Keratinocyte (primary cell): ENCODE measurements at places on chromosomes 4 and X.

DNA sequence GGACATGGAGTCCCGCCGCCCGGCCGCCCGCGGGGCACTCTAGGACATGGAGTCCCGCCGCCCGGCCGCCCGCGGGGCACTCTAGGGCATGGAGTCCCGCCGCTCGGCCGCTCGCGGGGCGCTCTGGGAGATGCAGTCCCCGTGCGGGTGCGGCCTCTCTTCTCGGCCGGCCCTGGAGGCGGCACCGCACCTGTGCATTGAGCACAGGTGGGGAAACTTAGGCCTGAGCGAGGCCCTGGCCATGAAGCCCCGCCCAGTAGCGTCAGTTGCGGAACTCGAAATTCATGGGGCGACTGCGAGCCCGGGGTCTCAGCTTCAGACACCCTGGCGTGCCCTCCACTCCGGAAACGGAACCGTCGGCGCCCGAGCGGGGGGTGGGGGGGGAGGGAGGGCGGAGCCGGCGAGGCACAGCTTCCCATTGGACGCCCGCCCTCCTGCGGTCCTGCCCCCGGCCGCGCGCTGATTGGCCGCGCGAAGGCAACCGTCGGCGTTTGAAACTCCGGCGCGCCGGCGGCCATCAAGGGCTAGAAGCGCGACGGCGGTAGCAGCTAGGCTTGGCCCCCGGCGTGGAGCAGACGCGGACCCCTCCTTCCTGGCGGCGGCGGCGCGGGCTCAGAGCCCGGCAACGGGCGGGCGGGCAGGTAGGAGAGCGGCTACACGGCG, at the start of the genes TACC3 and TMEM129:
TACC3 (plus strand) TSS at position 519 of the 663 bp plus-strand sequence. CDS start 1,901 bp downstream, outside the sequence.
TMEM129 (minus strand) TSS at position 321 of the 663 bp plus-strand sequence. CDS start 486 bp downstream, outside the sequence.
- DNase-seq, result peak; percentile 86

DNA sequence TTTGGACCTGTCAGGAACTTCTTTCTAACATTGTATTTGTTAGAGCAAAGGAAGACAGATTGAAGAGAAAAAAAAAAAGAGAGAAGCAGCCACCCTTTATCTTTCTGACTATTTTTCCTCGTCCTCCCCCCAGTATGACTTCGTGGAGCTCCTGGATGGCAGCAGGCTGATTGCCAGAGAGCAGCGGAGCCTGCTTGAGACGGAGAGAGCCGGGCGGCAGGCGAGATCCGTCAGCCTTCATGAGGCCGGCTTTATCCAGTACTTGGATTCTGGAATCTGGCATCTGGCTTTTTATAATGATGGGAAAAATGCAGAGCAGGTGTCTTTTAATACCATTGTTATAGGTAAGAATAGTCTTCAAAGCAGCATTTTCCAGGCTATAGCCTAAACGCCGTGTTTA, 237.7 kb downstream of the DCTD start:
- DNase-seq, result no peak

GRCh38 chr4:68358988-68359387, 9.1 kb upstream of the YTHDC1 start:
- DNase-seq, result no peak

GRCh38 chr4:57764856-57765255, 654.7 kb upstream of the IGFBP7 start:
- no peak for DNase-seq

DNA sequence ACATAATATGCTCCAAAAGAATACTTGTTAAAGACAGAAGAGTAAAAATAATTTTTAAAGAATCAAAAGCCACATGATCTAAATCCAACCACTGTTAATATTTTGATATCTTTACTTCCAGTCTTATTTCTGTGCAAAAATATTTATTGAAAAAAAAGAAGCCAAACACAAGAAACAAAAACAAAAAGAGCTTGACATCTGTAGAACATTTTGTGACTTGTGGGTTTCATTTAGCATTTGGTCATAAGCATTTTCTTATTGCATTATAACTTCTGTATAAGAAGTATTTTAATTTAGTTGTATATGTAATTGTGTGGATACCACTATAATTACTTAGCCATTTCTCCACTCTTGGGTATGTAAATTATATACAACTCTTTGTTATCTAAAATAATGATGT, 63.1 kb downstream of the DIPK2B start:
- no peak for DNase-seq

GRCh38 chr4:85477534-85477933, 2.6 kb downstream of the ARHGAP24 start:
- DNase-seq, result no peak

DNA sequence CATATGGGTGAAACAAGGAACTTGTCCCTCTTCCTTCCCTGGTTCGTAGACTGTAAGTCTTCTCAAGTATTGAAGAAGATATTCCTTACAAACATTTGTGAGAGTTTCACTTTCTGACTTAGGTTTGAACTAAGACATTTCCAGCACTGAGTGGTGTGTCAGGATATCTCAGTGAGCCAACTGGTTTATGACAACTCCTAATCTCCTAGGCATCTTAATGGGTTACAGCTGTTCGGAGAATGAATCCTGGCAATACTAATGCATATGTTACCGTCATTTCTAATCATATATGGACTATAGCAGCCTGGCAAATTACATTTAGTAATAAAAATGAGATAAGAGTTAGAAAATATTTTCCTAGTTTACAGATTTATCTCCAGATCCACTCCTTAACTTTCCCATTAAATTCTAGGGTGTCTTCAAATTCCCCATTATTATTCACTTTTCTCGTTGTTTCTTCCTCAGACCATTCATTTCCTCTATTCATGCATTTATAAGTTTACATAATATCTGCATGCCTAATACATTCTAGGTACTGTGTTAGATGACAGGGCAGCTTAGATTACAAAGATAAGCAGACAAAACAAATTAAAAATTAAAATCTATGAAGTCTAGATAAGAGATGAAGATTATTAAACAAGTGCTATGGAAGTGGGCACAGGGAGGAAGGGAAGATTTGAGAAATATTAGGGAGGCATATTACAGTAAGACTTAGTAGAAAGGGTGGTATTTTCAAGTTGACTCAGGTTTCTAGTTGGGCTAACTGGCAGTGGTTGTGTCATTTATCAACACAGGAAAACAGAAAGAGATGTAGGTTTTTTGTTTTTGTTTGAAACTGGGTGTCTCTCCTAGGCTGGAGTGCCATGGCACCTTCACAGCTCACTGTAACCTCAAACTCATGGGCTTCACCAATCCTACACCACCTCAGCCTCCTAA, 173.9 kb downstream of the WDFY3 start:
- DNase-seq, result no peak

- no peak for DNase-seq
Measured at GRCh38 chr4:95388911-95389310, 159.9 kb downstream of the UNC5C start.

GRCh38 chrX:12896935-12897334, 9.5 kb upstream of the TLR8 start:
- DNase-seq, result no peak

DNA sequence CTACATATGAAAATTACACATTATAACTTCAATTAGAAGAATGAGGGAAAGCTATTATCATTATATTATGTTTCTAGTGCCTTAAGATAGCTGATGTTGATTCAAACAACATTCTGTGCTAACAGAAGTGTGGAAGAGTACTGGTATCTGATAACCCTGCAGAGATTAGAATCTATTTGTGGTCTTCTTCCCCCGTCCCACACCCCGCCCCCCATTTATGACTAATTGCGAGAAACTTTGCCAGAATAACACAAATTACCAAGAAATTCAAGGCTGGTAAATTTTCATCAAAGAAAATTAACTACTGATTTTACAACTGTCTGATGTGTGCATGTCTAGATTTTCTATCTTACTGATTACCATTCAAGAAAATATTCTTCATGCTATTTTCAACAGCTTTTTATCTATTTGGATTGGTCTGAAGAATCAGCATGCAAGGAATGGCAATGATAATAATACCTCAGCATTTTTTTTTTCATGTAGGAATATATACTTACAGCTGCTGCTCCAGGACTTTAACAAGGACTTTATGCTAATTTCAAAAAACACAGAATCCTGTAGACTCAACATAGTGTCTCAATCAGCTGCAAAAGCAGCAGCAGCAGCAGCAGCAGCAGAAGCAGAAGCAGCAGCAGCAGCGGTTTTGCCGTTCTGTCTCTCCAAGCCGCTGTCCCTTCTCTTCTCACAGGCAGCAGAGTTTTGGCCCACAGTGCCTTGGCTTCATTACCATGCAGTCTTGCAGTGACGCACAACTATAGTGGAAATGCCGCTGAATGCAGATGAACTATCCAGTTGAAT, 126.7 kb downstream of the FRYL start:
- no peak for DNase-seq

GRCh38 chr4:163598028-163598427, 103.5 kb downstream of the TMA16 start:
- no peak for DNase-seq

DNA sequence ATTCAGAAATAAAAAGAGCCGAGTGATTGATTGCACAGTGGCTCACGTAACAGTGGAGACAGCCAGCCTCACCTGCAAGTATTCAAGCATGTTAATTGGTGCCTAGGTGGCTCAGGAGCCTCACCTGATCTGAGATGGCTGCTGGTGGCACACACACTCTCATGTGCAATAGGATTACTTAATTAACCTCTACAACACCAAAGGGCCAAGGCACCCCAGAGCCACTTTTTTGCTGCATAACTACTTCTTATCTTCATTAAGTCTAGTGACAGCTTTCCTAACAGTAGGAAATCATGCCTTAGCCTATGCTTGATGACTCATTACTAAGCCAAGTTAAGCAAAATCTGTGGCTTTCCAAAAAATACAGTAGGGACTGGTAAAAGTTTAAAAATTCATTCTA, 117.3 kb upstream of the NOCT start:
- DNase-seq, result no peak

- DNase-seq, result no peak
Measured at GRCh38 chr4:87423317-87424098, 1.1 kb downstream of the NUDT9 start.

GRCh38 chr4:125518281-125518680, 203.5 kb downstream of the FAT4 start:
- no peak for DNase-seq
